ENCODE measurements at places on chromosomes 1 and 21.

GRCh38 chr1:33880305-33880704 is 16.4 kb downstream of the HMGB4 start:
- ATAC-seq, result no peak

DNA sequence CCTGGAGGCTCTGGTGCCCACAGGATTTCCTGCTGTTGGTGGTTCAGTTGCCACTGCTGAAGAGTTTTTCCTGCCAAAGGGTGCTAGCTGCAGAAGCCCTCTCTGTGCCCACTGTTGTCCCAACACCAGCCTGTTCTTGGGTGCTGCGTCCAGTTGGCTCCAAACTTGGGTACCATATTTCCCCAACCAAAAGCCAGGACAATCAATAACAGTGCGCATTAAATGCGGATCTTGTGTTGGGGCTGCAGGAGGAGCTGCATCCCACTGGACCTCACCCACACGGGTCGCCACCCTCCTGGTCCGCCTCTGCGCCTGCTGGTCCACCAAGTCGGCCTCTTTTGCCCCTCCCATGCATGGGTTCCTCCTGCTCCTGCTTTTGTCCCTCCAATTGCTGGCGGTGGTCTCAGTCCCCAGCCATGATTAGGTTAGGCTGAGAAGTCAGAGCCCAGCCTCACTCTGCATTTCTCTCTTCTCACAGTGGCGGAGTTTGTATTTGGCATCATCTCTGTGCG is 9.8 kb downstream of the ABCG1 start:
- ATAC-seq, result no peak

DNA sequence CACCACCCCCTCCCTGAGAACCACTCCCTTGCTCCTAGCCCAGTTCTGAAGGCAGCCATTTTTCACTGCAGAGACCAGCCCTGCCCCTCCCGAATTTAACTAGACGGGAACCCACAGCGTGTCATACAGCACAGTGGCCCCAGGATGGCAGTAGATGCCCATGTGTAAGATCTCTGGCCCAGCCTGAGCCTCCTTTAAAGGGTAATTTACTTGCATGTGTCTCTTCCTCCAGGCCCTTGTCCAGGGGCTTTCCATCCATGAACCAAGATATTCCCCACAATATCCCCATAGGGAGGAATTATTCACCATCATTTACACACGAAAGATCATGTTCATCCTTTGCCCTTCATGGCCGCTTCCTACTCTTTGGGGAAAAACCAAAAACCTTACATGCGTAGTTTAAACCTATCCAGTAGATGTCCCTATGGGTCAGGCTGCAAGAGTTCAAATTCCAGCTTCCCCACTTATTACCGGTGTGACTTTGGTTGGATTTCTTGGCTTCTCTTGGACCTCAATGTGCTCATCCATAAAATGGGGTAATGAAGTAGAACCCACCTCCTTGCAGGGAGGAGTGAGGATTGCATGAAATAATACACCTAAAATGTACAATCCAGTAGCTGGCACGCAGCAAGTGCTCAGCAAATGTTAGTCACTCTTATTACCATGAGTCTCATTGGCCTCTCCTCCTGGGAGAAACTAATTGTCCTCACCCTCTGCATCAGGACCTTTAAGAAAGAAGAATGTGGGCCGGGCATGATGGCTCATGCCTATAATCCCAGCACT is 4.0 kb upstream of the LACTBL1 start:
- ATAC-seq, result peak; percentile 90

DNA sequence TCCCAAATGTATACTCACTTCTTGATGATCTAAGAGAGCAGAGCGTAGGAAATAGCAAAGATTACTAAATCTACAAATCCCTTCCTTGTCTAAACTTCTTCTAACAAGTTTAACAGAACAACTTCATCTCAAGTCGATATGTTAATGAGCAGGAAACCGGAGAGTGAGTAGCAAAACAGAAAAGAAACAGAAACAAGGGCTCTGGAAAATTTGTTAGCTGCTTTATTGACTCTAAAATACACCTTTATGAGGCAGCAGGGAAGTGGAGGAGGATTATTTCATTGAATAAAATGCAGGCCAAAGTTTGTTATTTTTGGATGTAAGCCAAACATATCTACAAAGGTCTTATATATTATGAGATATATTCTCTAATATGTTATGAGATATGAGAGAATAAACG is 192.4 kb downstream of the LRRIQ3 start:
- ATAC-seq, result no peak

GRCh38 chr1:223748773-223749733 is 36.7 kb downstream of the CAPN2 start:
- ATAC-seq, result peak; percentile 78
